ENCODE measurements at places on chromosomes 2 and 18.

GRCh38 chr2:1837458-1837857 is 93.1 kb upstream of the PXDN start:
- no peak overlapping the region for H3K4me3 ChIP-seq
- H3K36me3 ChIP-seq = no peaks in the 10 kb centered on the region
- DNase-seq = no peak

- no peak for DNase-seq
Observed at GRCh38 chr18:31667185-31667584, 17.2 kb downstream of the B4GALT6 start.

DNA sequence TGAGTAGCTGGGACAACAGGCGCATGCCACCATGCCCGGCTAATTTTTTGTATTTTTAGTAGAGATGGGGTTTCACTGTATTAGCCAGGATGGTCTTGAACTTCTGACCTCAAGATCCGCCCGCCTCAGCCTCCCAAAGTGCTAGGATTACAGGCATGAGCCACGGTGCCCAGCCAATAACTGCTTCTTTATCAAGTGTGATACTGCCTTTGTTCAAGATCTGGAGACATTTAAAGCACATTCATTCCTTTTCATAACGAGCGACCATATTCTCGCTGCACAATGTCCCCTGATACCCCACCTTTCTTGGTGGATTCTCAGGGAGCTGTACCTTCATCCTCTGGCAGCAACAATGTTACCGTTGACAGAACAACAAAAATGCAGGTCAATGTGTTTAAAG is 75.4 kb downstream of the PIEZO2 start:
- H3K27me3 ChIP-seq = no peaks in the 10 kb centered on the region
- no peaks in the 10 kb centered on the region for H3K4me1 ChIP-seq
- DNase-seq = no peak
- no peak overlapping the region for H3K4me3 ChIP-seq
- H3K27ac ChIP-seq = no peak overlapping the region

GRCh38 chr18:812376-813171 is 532 bp upstream of the YES1 start:
- H3K27me3 ChIP-seq = no peaks in the 10 kb centered on the region
- no peaks in the 10 kb centered on the region for H3K36me3 ChIP-seq
- peaks cover 8% of the 10 kb centered on the region for H3K4me1 ChIP-seq
- H3K27ac ChIP-seq = peak overlapping the region; percentile 83

- no peak overlapping the region for H3K4me3 ChIP-seq
- no peak overlapping the region for H3K27ac ChIP-seq
Observed at GRCh38 chr2:235908826-235909225, 259.4 kb downstream of the GBX2 start.

- H3K4me3 ChIP-seq = no peak overlapping the region
- H3K27me3 ChIP-seq = no peaks in the 10 kb centered on the region
- peaks cover 12% of the 10 kb centered on the region for H3K4me1 ChIP-seq
Observed at GRCh38 chr18:51617167-51617566, 419.7 kb upstream of the MEX3C start.

DNA sequence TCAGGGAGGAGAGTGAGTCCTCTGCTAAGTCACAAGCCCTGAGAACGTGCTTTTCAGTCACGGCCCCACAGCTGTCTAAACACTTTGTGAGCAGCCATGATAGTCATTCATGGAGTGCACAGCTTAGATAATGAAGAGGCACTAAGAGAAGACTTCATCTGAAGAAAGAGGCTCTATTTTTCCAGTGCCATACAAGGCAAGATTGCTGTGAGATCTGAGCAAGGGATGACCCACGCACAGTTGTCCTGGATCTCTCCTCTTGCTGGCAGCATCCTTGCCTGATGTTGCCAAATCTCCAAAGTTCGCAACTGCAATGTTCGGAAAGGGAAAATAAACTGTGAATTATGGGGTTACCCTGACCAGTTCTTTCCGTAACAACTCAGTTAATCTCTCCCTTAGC is 418.7 kb downstream of the MEIS1 start:
- no peak overlapping the region for H3K4me3 ChIP-seq
- peaks cover 13% of the 10 kb centered on the region for H3K27me3 ChIP-seq
- no peak overlapping the region for H3K27ac ChIP-seq
- no peaks in the 10 kb centered on the region for H3K4me1 ChIP-seq
- H3K36me3 ChIP-seq = no peaks in the 10 kb centered on the region

GRCh38 chr2:98476192-98476868 is 31.7 kb downstream of the INPP4A start:
- H3K27ac ChIP-seq = no peak overlapping the region
- no peaks in the 10 kb centered on the region for H3K36me3 ChIP-seq
- H3K4me3 ChIP-seq = no peak overlapping the region

- no peaks in the 10 kb centered on the region for H3K27me3 ChIP-seq
- no peaks in the 10 kb centered on the region for H3K36me3 ChIP-seq
- no peak within 1 kb of the TSS for H3K27ac ChIP-seq
- H3K4me1 ChIP-seq = no peaks in the 10 kb centered on the region
Observed at GRCh38 chr2:206642075-206643025, at the start of gene FAM237A. Gene FAM237A (plus strand): TSS chr2:206642487. CDS start chr2:206644237, 1,750 bp downstream.

DNA sequence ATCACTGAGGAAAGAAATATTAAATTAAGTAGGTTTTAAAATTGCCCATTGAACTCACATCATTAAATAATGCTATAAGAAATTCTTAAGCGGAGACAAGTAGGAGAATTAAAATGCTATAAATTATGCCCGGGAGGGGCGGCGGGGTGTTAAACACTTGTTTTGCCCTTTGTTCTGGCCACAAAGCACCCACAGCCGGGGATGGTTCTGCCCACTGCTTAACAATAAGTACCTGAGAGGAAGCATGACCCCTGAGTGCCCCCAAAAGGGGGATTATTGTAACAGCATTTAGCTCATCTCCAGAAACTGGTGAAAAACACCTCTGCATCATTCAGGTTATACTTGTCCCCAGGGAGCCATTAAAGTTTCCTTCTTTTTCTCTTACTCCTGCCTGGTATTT is 332.7 kb upstream of the POU3F3 start:
- H3K4me1 ChIP-seq = no peaks in the 10 kb centered on the region
- H3K27ac ChIP-seq = no peak overlapping the region
- no peak overlapping the region for H3K4me3 ChIP-seq
- DNase-seq = peak; percentile 21
- H3K36me3 ChIP-seq = no peaks in the 10 kb centered on the region
- H3K27me3 ChIP-seq = no peaks in the 10 kb centered on the region

- DNase-seq = no peak
- H3K27me3 ChIP-seq = no peaks in the 10 kb centered on the region
- no peaks in the 10 kb centered on the region for H3K4me1 ChIP-seq
Observed at GRCh38 chr2:25743132-25743830, 69.9 kb upstream of the DTNB start.

DNA sequence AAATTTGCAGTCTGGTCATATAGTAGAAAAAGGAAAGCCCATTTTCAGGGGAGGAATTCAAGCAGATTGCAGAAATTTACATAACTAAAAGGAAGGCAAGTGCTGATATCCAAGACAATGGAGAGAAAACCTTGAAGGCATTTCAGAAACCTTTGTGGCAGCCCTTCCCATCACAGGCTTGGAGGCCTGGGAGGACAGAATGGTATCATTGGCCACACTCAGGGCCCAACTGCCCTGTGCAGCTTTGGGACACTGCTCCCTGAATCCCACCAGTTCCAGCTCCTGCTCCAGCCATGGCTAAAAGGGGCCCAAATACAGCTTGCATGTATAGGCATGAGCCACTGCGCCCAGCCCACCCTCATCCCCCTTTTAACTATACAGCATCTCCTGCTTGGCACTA is 81.1 kb upstream of the NYAP2 start:
- no peaks in the 10 kb centered on the region for H3K27me3 ChIP-seq
- H3K27ac ChIP-seq = no peak overlapping the region
- peaks cover 15% of the 10 kb centered on the region for H3K4me1 ChIP-seq

- peak overlapping the region; percentile 90 for H3K27ac ChIP-seq
- no peaks in the 10 kb centered on the region for H3K36me3 ChIP-seq
- H3K27me3 ChIP-seq = no peaks in the 10 kb centered on the region
- DNase-seq = peak; percentile 74
Observed at GRCh38 chr18:79438898-79439627, 43.3 kb downstream of the NFATC1 start.

DNA sequence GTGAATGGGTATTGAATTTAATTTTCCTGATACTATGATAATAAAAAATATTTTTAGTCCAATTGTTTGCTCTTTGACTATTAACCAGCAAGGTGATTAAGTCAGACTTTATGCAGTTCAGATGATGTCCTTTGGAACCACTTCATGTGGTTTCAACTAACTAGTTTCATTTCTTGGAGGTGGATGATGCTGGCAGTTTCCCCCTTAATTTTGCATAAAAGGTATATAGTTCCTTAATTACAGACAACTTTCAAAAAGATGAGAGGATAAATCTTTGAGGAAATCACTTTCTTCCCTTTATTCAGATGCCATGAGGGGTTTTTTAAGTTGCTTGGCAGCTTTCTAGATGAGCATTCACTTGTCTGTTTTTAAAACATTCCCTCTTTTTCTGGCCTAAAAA is 223.1 kb downstream of the PHLPP1 start:
- no peaks in the 10 kb centered on the region for H3K36me3 ChIP-seq
- H3K4me1 ChIP-seq = no peaks in the 10 kb centered on the region
- DNase-seq = no peak
- H3K4me3 ChIP-seq = no peak overlapping the region
- no peaks in the 10 kb centered on the region for H3K27me3 ChIP-seq

DNA sequence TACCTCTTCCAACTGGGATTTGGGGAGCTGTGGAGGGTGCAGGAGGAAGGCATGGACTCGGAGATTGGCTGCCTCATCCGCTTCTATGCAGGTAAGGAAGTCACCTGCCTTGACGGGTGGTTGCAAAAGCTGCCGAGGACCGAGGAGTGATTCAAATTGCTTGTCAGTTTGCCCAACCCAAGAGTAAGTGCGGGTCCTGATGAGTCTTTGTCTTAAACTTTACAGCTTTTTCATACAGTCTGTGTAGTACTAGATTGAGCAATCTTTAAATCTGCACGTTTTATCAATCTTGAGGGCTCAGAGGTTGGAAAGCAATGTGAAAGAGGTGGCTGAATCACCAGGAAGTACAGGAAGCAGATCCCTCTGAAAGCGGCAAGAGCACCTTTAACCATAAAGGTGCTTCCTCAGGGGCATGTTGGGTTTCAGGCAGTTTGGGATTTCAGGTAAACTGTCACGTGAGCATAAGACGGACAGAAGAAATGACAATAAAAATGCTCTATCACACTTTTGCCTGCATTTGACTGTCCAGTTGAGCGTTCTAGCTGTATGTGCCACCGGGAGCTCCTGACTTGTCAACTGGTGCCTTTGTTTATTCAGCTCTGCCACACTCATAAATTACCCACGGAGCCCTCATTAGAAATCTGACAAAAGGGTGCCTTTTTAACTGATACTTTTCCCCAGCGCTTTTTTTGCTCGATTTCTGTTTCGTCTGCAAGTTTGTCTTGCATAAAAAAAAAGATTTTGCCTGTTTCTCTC is 2.0 kb downstream of the PHLPP1 start:
- no peaks in the 10 kb centered on the region for H3K4me1 ChIP-seq
- peak overlapping the region; percentile 77 for H3K4me3 ChIP-seq
- H3K27me3 ChIP-seq = no peaks in the 10 kb centered on the region
- no peak for DNase-seq
- H3K36me3 ChIP-seq = no peaks in the 10 kb centered on the region
- H3K27ac ChIP-seq = no peak overlapping the region

GRCh38 chr2:229392196-229392595 is 121.1 kb upstream of the PID1 start:
- H3K36me3 ChIP-seq = no peaks in the 10 kb centered on the region
- no peak for DNase-seq

GRCh38 chr2:241863536-241863954 is 4.9 kb upstream of the PDCD1 start:
- no peak for DNase-seq
- H3K4me3 ChIP-seq = no peak overlapping the region
- H3K4me1 ChIP-seq = peaks cover 31% of the 10 kb centered on the region
- H3K27ac ChIP-seq = no peak overlapping the region
- H3K27me3 ChIP-seq = peaks cover 13% of the 10 kb centered on the region

- DNase-seq = no peak
- H3K4me1 ChIP-seq = no peaks in the 10 kb centered on the region
- no peaks in the 10 kb centered on the region for H3K36me3 ChIP-seq
- H3K27ac ChIP-seq = no peak overlapping the region
Observed at GRCh38 chr2:212157012-212157411, 381.6 kb downstream of the ERBB4 start.

DNA sequence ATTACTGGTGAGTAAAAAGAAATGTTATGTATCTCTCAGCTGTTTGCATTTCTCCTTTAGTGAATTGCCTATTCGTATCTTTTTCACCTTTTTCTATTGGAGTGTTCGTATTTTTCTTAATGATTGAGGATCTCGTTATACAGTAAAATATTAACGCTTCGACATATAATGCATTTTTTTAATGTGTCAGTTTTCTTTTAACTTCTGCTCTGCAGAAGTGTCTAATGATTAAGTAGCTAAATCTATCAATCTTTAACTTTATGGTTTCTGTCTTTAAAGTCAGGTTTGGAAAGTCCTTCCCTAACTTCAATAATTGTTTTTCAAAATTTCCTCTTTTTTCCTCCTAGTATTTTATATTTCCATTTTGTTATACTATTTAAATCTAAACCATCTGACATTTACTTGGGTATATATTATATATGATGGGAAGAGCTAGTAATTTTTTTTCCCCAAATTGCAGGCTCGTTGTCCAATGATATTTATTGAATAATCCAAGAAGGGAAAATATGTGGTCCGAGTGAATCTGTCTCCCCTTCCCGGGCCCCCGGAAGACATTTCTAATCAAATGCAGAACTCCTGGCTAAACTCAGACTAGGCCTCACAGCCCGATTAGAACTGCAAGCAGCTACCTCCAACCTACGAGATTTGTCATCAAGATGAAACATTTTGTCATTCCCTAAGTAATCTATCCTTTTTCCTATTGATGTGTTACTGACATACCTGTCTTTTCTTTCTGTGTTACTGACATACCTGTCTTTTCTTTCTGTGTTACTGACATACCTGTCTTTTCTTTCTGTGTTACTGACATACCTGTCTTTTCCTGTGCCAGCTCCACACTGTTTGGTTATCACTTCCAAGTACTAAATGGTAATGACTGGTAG is 17.2 kb downstream of the PCBP1 start:
- H3K4me1 ChIP-seq = peaks cover 26% of the 10 kb centered on the region
- peak overlapping the region; percentile 2 for H3K27ac ChIP-seq
- H3K36me3 ChIP-seq = no peaks in the 10 kb centered on the region
- no peaks in the 10 kb centered on the region for H3K27me3 ChIP-seq

DNA sequence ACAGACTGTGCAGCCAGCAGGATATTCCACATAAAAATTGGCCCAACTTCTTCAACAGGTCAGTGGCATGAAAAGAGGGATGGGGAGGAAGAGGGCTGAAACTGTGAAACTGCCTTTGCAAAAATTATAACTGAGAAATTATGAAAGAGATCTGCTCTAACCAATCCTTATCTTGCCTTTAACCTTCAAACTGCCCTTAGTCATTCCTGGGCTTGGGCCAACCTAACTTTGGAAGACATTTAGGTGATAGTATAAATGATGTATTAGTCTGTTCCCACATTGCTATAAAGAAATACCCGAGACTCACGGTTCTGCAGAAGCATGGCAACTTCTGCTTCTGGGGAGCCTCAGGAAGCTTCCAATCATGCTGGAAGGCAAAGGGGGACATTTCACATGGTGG is 74.5 kb downstream of the RPL31 start:
- H3K4me3 ChIP-seq = no peak overlapping the region
- H3K36me3 ChIP-seq = no peaks in the 10 kb centered on the region
- DNase-seq = no peak
- H3K4me1 ChIP-seq = no peaks in the 10 kb centered on the region

GRCh38 chr2:207296265-207296948 is 130.7 kb upstream of the KLF7 start:
- H3K4me3 ChIP-seq = no peak overlapping the region
- no peak for DNase-seq
- peaks cover 4% of the 10 kb centered on the region for H3K27me3 ChIP-seq
- H3K4me1 ChIP-seq = no peaks in the 10 kb centered on the region
- H3K27ac ChIP-seq = no peak overlapping the region

Measured in SJCRH30 (cell line).